ENCODE measurements at places on chromosomes 13 and 19.
A peak's percentile ranks its signal among the peaks of the same experiment; 100 is the strongest.

DNA sequence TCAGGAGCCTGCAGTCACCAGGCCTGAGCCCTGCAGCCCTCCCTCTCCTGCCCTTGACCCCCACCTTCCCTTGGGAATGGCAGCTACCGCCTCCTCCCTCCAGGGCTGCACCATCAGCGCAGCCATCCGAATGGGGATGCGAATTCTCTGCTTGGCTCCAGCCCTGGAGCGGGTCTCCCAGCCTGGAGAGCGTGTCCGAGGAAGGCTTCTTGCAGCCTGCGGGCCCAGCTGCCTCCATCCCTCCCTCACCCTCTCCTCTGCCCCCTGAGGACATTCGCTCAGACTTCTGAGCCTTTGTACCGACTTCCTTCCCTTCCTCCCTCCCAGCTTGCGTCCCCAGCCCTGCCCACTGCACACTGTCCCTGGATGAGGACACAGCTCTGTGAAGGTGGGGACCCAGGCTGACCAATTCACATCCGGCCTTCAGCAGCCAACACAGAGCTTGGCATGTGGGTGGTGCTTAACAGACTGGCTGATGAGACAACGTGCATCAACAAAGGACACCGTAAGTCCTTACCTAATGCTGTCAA, 6.0 kb upstream of the NKPD1 start:
- no peak for DNase-seq

GRCh38 chr13:113996912-113997745, 23.3 kb upstream of the C13orf46 start:
- no peak for DNase-seq

DNA sequence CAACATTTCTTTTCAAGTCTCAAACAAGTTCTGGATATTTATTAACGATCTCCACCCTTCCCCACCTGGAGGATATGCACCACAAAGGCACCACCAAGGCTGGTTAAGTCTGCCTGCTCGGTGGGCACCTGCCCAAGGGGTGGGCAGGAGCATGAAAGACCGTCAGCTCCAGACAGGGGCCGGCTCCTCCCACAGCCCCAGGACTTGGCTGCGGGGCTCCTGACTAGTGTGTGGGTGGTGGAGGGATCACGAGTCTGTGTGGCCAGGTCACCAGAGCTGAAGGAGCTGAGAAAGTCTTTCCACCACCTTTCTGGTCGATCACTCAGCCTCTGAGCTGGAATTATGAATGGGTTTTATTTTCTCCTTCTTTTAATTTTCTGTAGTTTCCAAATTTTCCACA, 7.8 kb downstream of the SLC7A1 start:
- no peak for DNase-seq

DNA sequence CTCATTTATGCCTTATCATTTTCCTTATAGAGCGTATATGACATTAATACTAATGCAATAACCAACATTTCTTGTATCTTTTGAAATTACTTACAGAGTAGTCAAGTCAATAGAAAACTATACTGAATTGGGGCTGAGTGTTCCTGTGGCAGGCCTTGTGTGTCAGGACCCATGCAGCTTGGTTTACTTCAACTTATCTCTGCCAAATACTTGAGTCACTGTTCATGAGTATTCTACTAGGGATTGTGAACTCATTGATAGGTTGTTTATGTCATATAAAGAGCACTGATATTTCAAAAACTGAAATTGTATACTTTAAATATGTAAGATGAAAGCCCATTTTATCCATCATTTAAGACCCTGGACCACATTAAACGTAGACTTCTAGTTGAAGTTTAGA, 688.6 kb upstream of the SLITRK1 start:
- DNase-seq = no peak

- DNase-seq = no peak
Measured at GRCh38 chr13:84393981-84394625, 511.8 kb upstream of the SLITRK1 start.

DNA sequence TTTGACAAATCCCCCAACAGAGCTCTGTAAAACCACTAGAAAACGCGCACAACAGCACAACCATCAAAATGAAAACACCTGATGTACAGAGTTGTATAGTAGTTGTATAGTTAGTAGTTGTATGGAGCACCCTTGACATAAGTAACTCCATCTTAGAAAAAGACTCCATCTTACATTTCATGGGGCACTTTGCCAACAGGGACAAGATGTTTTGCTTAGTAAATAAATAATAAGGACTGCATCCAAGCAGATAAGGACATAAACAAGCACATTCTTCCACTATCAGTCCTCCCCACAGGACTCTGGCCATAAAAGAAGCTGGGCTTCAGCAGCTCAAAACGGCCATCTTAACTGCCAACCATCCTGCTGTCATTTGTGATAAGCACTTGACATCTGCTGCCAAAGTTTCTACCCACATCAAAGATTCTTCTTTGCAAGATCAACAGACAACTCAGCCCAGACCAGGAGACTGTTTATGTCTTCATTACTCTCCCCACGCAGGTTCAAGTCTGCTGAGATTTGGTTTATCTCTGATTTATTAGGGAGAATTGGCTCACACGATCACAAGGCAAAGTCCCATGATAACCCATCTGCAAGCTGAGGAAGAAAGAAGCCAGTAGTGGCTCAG, 20.7 kb upstream of the ZNF331 start:
- no peak for DNase-seq

DNA sequence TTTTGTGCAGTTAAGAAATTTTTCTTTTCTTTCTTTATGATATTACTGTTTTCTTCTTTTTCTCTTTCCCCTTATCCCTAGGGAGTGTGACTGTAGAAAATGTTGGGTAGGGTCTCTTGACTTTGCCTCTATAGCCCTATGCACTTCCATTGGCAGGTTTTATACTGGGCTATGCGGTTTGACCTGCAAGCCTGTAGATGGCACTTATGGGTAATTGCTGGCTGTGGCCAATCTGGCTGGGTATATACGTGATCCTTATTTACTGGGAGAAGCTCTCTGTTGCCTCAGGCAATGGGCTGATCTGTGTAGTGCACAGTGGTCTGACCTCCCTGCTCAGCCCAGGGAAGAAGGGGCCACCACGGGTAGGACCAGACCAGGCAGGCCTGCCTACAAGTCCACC, 78.8 kb downstream of the RAP2A start:
- DNase-seq = no peak

- no peak for DNase-seq
Measured at GRCh38 chr19:39557811-39558623, 18.1 kb upstream of the EID2 start.

DNA sequence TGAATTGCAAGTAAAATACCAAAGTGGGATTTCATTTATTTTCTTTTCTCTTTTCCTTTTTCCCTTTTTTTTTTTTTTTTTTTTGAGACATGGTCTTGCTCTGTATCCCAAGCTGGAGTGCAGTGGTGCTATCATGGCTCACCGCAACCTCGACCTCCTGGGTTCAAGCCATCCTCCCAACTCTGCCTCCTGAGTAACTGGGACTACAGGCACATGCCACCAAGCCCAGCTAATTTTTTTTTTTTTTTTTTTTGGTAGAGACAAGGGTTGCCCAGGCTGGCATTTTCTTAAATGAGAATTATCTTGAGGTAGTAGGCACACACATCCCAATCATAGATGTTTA, 68.5 kb upstream of the GPR183 start:
- DNase-seq = no peak

- peak; percentile 52 for DNase-seq
Measured at GRCh38 chr19:14475251-14476073, at the start of gene PTGER1. Gene PTGER1, minus strand, starts transcription at chr19:14475354. Its CDS starts 1,034 bp downstream, at chr19:14474320.

DNA sequence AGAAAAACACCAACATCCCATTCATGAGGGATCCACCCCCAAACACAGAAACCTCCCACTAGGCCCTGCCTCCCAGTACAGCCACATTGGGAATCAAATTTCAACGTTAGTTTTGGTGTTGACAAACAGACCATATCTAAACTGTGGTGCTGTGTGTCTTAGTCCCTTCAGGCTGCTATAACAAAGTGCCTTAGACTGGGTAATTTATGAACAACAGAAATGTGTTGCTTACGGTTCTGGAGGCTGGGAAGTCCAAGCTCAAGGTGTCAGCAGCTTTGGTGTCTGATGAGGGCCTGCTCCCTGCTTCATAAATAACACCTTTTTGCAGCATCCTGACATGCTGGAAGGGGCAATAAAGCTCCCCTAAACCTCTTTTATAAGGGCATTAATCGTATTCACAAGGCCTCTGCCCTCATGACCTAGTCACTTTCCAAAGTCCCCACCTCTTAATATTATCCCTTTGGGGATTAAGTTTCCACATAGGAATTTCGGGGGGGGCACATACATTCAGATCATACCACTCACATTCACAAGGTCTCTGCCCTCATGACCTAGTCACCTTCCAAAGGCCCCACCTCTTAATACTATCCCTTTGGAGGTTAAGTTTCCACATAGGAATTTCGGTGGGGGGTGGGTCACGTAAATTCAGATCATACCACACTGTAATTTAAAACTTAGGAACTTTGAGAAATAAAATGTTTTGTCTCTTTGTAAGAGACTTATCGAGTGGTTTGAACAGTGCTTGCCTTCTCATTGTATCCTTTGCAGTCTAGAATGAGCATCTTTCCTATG, 27.5 kb downstream of the ZNF507 start:
- DNase-seq = no peak

- peak; percentile 76 for DNase-seq
Measured at GRCh38 chr19:5369962-5370367, 29.4 kb upstream of the PTPRS start.

DNA sequence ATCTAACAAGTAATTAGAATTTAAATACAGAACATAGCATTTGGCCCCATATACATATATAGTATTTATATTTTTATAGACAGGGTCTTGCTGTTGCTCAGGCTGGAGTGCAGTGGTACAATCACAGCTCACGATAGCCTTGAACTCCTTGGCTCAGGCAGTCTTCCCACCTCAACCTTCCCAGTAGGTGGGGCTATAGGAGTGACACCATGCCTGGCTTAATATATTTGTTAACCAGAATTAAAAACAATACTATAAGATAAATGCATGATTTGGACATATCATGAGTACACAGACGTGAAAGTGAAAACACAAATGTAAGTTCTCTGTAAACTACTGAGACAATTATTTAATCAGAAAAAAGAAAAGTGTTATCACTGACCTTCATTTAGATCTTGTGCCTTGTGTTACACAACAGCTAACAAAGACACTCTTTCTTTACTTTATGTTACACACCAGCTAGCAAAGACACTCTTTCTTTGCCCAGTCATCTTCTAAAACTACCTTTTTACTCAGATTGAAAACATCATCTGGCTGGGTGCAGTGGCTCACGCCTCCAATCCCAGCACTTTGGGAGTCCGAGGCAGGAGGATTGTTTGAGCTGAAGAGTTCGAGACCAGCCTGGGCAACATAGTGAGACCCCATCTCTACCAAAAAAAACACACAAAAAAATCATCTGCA, 22.6 kb downstream of the CARS2 start:
- no peak for DNase-seq

- DNase-seq = no peak
Measured at GRCh38 chr13:94784066-94784465, 71.7 kb upstream of the SOX21 start.

- DNase-seq = no peak
Measured at GRCh38 chr13:51885651-51886050, 23.9 kb downstream of the CCDC70 start.

- DNase-seq = no peak
Measured at GRCh38 chr19:18865106-18865972, 30.6 kb downstream of the CERS1 start.

DNA sequence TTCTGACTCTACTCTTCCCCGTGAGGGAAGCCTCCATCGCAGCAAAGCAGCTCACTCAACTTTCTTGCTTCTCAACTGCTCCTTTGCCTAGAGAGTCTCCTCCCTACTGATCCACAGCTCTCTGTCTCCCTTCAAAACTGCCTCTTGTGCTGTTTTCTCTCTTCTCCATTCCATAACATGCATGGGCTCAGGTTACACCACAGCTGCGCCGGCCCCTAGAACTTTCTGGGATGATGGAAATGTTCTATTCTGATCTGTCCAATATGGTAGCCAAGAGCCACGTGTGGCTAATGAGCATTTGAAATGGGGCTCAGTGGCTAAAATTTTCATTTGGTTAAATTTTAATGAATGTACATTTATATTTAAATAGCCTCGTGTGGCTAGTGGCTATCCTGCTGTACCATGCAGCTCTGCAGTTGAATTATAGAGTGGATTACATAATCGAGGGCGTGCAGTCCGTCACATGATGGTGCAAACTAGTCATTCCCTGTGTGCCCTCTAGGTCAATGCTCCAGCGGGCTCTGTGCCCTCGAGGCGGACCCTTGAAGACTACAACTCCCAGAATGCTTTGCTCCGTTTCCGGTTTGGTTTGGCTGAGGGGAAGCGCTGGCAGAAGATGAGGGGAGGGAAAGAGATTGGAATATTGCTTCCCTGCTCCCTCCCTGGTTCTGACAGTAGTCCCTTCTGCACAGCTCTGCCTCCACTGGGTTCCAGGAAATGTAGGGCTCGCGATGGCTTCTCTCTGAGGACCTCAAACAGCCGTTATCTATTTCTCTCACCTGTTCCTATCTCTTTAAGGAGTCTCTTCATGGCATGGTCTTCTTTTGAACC, 109.8 kb downstream of the CACNA1A start:
- DNase-seq = no peak

DNA sequence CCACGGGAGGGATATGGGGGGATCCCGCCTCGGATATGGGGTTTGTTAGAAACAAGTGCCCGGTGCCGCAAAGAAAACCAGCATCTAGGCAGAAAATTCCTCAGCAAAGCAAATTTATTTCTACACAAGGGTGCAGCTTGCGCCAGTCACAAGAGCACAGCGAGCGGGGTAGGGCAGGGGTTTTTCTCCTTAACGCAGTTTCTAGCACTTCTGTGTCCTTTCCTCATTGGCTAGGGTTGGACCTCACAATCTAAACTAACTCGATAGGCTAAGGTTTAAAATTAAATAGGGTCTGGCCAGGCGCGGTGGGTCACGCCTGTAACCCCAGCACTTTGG, 595 bp downstream of the ZNF440 start:
- DNase-seq = no peak

DNA sequence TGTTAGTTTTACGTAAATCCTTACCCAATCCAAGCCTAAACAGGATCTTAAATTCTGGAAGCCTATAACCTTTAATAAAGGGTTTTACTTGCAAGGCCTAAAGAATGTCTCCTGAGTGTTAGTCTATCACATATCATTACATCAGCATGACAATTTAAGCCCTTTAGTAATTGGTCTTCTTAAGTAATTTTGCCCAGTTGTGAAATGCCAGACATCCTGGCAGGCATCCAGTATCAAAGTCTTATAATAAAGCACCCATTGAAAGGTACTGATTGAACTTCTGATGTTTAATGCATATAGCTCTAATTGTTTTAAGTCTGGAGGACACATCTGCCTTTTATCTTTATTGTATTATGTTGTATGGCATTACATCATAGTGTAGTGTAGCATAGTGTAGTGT, 1078.9 kb downstream of the SLITRK1 start:
- DNase-seq = no peak

GRCh38 chr19:30060531-30061222, 118.6 kb downstream of the URI1 start:
- DNase-seq = no peak

- DNase-seq = no peak
Measured at GRCh38 chr19:13066933-13067807, 35.5 kb downstream of the LYL1 start.

DNA sequence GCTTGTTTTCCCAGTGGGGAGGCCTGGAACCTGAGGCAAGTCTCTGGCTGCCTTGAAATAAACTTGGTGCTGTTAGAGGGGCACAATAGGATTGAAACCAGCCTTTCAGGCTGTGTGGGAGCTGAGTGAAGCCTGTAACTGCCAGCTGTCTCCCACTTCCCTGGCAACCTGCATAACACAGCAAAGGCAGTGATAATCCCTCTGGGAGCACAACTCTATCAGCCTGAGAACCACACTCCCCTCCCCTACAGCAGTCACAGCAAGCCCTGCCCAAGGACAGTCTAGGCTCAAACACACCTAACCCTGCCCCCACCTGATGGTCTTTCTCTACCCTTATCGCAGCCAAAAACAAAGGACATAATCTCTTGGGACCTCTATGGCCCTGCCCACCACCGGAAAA, 683.8 kb upstream of the ATXN8OS start:
- DNase-seq = no peak

Measured in activated CD4-positive, alpha-beta T cell treated with anti-CD3 and anti-CD28 coated beads, Interleukin-2, amount 50 U/mL, for 48 hours (primary cell).